Activated CD4-positive, CD25-positive, alpha-beta regulatory T cell treated with anti-CD3 and anti-CD28 coated beads, Interleukin-2, amount 50 U/mL, for 16 hours (primary cell): ENCODE measurements at places on chromosomes 7 and 10.

GRCh38 chr10:102555781-102556328, 52.1 kb downstream of the SUFU start:
- no peak for DNase-seq

DNA sequence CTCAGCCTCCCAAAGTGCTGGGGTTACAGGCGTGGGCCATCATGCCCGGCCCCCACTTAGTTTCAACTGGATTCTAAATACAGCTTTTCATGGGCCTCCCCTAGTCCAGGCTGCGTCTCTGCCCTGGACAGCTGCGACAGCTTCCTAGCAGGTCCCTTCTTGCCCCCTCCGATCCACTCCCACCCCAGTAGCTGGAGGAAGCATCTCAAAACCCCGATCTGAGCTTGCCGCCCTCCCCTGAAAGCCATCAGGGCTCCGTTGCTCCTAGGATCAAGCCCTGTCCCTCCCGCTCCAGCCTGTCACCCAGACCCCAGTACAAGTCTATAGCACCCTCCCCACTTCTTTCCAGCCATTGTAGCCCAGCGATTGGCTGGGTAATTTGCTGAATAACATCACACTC, 64.5 kb downstream of the VWA2 start:
- no peak for DNase-seq

DNA sequence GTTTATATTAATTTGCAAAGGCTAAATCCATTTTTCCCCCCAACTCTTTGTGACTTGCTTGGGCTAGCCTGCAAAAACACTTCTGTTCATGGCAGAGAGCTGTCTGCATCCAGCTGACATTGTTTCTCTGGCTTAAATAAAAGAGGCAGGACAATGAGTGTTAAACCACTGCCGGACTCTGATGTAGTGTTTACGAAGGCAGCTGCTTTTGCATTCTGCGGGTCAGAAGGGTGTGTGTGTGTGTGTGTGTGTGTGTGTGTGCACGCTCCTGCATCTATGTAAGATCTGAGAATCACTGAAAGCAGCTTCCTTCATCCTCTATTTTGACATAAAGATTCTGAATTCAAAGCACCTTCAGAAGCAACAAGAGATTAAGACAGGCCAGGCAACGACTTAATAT, 28.3 kb downstream of the NRP1 start:
- no peak for DNase-seq

GRCh38 chr7:94088560-94088959, 84.4 kb upstream of the BET1 start:
- no peak for DNase-seq

- no peak for DNase-seq
Observed at GRCh38 chr7:51369746-51370145, 53.1 kb upstream of the COBL start.

DNA sequence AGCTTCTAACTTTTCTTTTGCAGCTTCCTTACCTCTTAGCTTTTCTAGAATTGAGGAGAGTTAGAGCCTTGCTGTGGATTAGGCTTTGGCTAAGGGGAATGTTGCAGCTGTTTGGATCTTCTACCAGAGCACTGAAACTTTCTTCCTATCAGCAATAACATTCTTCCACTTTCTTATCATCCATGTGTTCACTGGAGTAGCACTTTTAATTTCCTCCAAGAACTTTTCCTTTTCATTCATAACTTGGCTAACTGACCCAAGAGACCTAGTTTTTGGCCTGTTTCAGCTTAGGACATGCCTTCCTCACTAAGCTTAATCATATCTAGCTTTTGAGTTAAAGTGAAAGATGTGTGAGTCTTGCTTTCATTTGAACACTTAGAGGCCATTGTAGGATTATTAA, 19.6 kb downstream of the MINPP1 start:
- DNase-seq: no peak

DNA sequence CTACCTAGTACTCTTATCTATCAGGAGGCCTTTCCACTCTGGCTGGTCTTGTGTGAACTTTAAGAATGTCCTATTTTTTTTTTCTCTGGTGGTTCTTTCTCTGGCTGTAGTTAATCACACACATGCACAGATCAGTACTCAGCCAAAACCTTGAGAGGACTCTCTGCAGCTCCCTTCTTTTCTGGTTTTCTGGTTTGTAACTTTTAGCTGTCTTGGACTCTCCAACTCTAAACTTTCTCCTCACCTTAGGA, 54.9 kb upstream of the HELLS start:
- no peak for DNase-seq

DNA sequence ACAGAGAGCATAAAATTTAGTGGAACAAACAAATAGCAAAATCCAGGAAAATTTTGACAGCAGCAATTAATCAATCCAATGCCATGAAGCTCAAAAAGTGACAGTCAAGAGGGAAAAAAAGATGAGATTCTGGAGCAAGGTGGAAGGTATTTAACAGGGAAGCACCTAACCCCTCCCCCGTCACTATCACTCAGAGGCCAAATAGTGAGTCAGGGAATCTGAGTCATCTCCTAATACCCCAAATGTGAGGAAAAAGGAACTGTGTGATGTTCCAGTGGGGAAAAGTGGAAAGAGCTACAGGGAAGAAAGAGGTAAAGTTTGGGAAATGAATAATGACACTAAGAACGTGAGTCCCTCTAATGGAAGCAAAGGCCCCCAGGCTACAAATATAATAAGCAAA, 113.2 kb upstream of the PHF14 start:
- no peak for DNase-seq

DNA sequence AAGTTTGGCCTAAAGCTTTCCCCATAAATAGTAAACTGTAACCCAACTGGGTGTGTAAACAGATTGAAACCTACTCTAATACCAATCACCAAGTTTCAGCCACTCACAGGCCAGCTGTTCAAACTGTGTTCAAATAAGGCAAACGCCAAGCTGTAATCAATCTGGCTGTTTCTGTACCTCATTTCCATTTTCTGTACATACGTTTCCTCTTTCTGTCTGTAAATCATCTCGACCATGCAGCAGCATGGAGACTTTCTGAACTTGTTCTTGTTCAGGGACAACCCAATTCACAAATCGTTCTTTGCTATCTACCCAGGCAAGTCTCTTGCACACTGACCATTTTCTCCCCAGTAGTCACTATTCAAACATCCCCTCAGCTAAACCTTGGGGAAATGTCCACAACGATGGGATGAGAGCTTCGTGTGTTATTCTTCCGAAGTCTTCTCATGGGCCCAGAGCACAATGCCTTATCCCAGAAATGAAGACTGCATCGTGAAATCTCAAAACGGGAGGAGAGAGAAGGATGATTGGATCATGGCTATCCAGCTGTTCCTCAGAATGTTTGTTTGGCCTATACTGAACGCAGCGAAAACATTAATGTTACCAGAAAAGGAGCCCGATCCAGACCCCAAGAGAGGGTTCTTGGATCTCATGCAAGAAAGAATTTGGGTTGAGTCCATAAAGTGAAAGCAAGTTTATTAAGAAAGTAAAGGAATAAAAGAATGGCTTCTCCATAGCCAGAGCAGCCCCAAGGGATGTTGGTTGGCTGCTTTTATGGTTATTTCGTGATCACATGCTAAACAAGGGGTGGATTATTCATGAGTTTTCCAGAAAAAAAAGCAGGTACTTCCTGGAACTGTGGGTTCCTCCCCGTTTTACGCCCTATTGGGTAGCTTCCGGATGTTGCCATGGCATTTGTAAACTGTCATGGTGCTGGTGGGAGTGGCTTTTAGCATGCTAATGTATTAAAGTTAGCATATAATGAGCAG, 86.2 kb downstream of the SLC16A9 start:
- no peak for DNase-seq

DNA sequence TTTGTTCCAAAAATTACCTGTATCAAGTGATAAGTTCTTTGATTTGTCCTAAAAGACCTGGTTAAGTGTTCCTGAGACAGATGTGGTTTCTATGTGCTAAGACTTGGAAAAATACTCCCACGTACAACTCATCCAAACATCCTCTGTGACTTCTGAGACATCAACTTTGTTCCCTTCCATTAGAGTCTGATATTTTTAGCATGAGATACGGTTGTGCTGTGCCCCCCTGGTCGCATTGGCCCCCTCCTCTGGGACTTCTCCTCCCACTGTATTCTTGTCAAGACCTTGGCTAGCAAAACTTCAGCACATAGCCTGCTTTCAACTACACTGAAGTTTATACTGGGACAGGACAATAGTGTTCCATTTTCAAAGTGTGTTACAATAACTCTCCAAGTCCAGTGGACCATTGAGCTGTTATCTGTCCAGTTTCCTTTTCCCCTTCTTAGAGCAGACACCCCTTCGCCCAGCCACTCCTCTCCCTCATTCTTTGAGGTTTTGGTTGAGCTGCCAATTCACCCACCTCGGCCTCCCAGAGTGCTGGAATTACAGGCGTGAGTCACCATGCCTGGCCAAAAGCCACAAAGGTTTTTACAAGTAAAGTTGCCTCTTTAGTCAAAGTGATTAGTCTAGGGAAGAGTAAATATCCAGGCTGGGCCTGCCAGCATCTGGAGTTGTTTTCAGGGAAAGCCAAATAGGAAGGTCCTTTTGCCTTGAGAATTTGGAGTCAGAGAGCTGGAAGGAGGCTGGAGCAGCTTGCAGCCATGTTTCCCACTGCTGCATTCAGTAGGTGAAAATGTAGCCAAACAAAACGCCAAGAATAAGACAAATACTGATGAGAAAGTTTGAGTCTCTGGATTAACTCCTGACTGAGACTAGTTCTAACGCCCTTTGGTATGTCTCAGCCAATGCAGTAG, 17.8 kb upstream of the PDLIM1 start:
- no peak for DNase-seq

DNA sequence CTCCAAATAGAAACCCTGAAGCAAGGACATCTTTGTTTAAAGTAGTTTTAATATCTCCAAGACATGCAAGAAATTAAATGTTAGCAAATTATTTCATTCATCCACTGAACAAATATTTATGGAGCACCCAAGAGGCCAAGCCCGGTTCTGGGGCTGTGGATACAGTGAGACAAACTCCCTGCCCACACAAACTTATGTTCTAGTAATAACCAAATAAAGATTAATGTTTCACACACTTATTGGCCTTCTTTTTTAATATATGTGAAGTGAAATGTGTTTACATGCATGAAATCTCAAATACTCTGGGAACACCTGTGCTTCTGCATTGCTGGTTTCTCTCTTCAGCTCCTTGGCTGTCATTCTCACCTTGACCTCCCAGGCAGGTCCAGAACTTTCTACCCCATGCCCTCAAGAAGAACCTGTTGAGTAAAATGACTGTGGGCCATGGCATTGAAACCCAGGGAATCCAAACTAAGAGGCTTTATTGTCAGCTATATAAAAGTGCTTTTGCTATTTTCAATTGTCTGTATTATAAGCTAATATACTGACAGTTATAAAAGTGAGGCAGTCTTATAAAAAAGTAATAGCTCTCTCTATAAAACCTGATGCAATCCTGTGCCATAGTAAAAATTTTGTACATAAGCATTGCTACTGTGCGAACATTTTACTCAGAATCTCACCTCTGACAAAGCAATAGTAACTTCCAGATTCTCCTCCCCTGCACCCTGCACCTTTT, 43.7 kb downstream of the SVIL start:
- no peak for DNase-seq

GRCh38 chr10:77461636-77462296, 175.8 kb downstream of the KCNMA1 start:
- no peak for DNase-seq
